Activated T-cell treated with anti-CD3 and anti-CD28 coated beads for 48 hours (primary cell): ENCODE measurements at places on chromosomes 2 and 18.

DNA sequence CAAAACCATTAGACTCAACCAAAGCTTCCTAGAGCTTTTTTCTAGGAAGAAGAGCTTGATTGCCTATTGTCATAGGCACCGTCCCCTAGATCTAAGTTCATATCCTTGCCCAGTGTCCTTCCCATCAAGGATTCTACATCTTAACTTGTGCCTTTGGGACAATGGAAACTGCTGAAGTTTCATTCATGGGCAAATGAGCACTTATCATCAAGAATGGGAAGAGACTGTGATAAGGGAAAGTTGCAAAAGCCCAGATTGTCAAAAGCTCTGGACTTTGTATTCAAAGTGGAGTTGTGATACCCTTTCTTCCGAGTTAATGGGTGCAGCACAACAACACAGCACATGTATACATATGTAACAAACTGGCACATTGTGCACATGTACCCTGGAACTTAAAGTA lies 503.0 kb upstream of the KLHL29 start:
- no peak for DNase-seq

DNA sequence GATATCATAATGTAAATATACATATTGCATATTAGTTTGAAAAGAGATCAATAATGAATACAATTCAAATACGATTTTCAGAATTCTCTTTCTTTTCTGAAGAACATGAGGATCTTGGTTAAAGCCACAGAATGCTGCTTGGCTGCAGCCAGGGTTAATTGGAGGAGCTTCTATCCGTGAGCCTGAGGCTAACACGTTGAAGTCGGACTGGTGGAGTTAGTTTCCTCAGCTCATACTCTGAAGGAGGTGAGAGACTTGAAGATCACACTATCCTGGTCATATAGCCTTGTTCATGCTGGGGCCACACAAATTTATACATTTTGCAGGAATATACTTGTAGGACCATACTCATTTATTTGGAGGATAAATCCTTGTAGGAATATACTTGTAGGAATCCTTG lies 335.8 kb downstream of the TRIB2 start:
- no peak for DNase-seq

DNA sequence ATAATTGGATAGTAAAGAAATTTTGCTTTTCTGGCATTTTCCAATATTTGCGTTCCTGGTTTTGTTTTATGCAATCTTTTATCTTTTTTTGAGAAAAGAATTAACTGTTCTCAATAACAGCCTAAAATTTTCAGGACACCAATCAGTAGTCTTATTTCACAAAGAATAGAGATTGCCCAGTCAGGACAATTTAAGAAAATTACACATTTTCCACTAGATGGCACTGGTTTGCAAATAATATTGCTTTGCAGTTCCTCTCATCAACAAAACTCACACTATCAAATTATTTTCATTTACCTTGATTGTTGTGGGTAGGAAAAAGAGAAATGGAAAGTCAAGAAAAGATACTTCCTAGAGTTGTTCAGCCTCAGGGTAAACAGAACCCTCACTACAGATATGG lies 2.4 kb upstream of the RBM45 start:
- DNase-seq = no peak

GRCh38 chr2:126679094-126679713 lies 23.2 kb downstream of the GYPC start:
- no peak for DNase-seq

DNA sequence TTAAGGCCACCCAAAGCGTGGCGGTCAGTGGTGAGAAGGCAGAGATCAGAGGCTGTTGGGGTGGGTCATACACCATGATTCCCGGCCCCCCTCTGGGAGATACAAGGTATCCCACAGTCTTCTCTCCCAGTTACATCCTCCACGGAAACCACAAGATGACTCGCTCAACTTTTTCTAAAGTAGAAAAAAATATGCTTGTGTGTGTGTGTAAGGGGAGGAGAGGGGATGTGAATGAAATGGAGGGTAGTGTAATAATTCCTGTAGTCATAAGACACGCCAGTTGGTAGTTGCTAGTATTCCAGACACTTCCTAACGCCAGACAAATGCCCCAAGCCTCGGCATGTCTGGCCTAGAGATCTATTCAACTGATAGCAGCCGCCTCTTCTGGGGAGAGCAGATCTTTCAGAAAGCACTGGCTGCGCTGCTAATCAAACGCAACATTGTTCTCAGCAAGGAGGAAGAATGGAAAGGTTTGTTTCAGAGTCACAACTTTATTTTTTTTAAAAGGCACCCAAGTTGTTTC lies 143.5 kb downstream of the TGIF1 start:
- DNase-seq = no peak

DNA sequence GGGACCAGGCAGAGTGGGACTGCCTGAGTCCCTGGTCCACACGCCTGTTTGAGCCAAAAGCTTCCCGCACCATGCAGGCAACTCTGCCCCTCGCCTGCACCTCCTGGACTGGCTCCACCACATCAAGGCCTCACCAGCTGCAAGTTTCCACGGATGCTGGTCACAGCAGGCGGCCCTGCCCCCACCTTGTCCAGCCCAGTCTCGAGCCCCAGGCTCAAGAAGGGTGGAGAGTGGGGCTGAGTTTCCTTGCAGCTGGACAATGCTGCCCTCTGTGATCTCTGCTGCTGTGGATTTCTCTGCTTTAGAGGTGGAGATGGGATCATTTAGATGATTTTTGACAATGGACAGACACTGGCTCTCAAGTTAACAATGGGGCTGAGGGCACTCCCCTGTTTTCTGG lies 74.9 kb downstream of the MTCL1 start:
- no peak for DNase-seq

DNA sequence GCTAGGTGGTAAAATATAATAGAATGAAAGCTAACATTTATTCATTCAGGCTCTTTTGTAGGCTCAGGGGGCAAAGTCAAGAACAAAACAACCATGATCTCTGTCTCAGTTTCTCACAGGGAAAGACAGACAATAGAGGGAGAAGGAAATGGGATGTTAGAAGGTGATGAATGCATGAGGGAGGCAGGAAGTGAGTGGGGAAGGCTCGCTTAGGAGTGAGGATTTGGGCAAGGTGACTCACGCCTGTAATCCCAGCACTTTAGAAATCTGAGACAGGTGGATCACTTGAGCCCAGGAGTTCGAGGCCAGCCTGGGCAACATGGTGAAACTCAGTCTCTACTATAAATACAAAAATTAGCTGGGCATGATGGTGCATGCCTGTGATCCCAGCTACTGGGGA lies 88.4 kb downstream of the CTIF start:
- DNase-seq = no peak

GRCh38 chr2:114769991-114770390 lies 327.6 kb downstream of the DPP10 start:
- no peak for DNase-seq

DNA sequence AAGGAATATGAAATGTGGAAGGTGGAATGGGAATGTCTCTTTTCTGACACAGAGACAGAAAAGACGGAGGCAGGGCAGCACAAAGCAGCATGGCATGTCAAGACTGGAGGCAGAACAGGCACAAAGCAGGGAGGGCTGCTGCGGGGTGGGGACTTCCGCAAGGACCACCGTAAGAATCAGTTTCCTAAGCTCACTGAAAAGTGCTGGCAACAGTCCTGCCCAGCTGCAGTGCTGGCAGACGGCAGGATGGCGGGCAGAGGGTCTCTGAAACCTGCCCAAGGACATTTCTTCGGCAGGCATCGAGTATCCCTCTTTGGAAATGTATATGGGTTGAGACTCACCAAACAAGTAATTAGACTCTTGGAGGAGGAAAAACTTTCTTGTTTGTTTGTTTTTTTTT lies 54.9 kb downstream of the FAM178B start:
- no peak for DNase-seq

DNA sequence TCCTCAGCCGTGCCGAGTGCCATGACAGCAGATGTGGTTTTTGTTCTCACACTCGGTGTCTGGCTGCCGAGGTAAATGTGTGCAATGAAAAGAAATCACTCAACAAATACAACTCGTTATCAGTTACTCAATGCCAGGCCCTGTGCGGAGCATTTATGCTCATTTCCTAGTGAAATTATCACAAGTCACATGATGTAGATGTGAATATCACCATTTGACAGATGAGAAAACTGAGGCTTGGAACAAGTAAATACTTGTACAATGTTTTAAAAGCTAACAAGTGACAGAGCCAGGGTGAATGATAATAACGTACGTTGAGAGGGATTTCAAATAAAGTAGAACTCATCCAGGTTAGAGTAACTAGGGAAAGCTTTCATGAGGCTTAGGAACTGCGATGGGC lies 174.7 kb downstream of the EIPR1 start:
- no peak for DNase-seq

- DNase-seq = no peak
Measured at GRCh38 chr2:106158871-106159270, 35.2 kb downstream of the UXS1 start.

GRCh38 chr2:236158969-236159777 lies 9.0 kb downstream of the GBX2 start:
- no peak for DNase-seq

- no peak for DNase-seq
Measured at GRCh38 chr2:195967336-195967735, 101.3 kb downstream of the DNAH7 start.

DNA sequence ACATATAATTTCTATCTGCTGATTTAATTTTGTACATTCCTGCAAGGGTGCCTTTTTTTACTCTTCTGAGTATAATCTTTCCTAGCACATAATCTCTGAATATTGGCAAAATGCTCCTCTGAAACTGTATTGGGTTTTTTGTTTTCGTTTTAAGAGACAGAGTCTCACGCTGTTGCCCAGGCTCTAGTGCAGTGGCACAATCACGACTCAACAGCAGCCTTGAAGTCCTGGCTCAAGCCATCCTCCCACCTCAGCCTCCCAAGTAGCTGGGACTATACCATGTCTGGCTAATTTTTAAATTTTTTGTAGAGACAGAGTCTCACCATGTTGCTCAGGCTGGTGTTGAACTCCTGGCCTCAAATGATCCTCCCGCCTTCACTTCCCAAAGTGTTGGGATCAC lies 104.9 kb downstream of the SPTBN1 start:
- no peak for DNase-seq

DNA sequence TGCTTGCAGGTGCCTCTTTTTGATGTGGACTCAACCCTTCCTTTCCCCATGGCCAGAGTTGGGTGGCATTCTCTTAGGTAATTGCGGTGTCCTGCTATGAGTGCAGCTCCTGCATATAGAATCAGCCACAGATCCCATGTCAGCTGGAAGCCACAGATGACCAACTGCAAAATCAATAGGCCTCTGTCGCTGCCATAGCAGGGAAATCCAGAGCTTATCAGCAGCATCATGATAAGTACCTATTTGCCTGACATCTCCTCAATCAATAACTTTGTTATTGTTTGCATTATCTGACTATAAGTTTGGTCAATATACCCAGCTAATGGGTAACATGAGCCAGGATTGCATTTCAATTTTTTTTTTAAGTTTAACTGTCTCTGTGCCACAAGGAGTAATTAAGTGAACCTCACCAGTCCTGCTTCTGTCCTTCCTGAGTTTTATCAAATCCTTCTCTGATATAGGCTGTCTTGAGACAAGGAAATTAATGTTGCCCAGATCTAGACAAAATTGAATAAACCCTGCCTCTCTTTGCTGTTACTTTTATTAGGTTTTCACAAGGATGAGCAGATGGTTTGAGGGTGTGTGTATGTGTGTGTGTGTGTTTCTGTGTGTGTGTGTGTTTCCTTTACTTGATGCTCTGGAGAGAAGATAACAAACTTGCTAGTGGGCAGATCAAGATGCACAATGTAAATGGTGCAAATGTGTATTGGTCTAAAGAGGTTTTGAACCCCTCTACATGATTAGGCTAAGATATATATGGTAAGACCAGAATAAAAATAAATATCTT lies 59.6 kb upstream of the CREB1 start:
- no peak for DNase-seq

DNA sequence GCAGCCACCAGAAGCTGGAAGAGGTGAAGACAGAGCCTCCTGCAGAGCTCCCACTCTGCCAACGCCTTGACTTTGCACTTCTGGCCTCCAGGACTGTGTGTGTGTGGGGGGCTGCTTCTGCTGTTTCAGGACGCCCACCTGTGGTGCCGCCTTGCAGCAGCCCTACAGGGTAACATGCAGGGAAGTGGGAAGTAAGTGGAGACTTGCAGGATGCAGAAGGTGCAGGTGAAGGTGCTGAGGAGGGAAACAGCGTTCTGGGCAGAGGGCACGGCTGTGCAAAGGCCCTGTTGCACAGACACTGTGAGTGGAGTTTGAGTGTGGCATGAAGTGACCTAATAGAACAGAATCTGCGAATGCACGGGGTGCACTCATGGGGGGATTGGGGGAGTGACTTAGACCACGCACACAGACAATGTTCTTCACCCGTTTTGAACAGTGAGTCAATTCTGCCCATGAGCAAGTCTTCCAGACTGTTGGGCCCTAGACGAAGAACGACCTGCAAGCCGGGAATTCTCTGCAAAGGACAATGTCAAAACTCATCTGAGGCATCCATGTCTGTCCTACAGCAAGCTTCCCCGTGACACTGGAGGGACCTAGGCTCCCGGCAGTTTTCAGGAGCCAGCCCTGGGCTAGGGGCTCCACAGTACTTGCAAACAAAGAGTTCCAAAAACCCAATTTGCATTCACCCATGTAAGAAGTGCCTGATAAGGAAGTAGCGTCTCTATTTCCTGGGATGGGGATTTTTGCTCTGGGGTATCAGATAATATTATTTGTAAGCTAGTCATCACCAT lies 19.0 kb downstream of the MBP start:
- DNase-seq = no peak

DNA sequence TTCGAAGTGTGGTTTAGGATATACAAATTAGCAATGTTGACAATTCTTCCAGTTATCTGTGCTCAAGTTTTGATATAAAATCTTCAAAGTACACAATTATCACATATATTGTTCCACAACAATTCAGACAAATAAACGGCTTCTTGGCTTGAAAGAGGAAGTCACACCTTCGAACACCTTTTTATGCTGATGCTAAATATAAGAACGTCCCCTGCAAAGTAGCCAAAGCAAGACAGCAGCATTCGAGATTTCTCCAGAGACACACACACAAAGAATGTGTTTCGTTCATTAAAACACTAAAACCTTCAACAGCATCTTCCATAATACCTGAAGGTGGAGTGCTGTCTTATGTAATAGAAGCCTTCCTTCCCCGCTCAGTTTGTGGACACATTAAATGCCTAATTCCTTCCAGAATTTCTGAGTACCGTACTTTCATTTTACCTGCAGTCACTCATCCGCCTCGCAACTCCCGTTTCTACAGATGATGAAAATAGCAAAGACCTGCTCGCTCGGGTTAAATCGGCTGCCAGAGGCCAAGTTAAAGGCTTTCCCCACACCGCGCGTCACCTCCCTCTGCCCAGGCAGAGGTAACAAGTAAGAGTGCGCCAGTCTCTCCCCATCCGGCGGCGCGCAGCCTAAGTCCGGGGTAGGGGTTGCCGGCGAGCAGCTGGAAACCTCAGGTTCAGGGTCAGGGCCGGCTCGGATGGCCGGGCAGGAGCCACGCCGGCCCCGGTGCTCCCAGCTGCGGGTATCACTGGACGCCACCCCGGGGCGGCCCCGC lies 847 bp downstream of the SERPINE2 start:
- DNase-seq = peak; percentile 45

GRCh38 chr2:152617456-152618192 lies 99.6 kb downstream of the PRPF40A start:
- DNase-seq = no peak

DNA sequence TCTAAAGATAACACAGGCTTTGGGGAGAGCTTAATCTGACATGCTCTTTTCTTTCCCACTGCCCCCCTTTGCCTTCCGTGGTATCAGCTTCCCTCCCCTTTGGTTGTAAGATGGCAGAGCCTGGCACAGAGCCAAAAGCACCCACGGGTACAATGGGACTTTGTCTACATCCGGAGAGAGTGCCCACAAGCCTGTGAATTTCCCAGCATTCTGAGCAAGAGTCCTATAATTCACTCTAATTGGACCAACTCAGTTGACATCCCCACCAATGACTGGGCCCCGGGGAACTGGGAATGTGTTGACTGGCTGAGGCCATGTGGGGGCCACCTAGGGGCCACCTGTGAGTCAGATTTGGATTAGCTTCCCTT lies 20.1 kb upstream of the C2orf72 start:
- no peak for DNase-seq
